ENCODE measurements at places on chromosomes 11 and 22.

DNA sequence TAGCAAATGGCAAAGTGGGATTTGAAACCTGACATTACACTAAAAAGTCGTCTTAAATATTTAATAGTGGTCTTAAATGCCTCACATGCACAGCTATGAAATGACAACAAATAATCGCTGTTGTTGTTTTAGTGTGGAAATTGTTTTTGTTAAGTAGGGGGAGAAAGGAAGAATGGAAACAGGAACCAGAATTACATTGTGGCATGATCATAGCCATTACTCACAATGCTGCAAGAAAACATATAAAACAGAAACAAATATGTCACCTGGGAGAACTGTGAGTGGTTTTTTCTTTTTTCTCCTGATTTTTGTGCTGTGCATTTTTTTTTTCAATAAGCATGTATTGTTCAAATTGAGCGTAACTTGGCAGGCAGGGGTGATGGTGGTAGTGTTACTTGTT, 22.9 kb downstream of the FAM76B start:
- DNase-seq: no peak

- no peak for DNase-seq
Measured at GRCh38 chr22:26822313-26822712, 164.9 kb downstream of the MIAT start.

DNA sequence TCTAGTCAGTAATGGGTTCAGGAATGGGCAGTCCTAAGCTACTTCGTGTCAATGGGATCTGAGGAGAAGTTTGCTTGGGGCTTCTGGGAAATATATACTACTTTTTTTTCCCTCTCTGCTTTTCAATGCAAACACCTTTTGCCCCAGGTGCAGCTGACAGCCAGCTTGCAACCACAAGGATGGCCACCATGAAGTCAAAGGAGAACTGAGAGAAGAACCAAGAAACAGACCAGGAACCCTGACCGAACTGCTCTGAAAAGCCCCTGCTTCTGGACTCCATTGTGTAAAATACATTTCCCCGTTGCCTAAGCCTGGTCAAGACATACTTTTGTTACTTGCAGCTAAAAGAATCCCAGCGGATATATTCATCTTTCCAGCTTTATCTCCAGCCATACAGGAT, 20.1 kb upstream of the CD44 start:
- no peak for DNase-seq

GRCh38 chr11:46489656-46490560, 98.3 kb upstream of the CHRM4 start:
- no peak for DNase-seq

DNA sequence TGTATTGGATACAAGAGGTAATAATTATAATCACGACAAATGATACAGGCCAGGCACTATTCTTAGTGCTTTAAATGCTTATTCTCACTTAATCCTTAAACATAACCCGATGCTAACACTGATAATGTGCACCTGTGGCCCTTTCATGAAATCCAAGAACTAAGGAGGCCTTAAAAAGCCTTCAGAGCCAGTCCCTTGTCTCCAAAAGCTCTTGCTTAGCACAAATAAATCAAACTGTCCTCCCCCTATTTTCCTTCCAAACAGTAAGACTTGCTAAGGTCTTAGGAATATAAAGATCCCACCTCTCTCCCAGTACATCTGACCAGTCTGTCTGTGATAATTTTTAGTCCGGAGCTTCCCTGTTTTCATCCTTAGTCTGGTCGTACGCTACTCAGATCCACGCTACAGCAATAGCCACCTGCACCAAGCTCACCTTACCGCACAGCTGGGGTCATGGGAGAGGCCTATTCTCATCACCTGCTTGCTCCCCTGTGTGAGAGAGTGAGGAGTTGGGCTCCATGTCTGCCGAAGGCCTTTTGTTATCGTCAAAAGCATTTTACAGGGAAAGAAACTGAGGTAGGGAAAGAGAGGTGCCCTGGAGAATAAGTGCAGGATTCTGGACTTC, 16.9 kb downstream of the FXYD6 start:
- no peak for DNase-seq

- DNase-seq: no peak
Measured at GRCh38 chr11:117094776-117095175, 3.5 kb downstream of the SIK3 start.

GRCh38 chr22:44755417-44755816, 3.0 kb downstream of the ARHGAP8 start:
- DNase-seq: no peak

DNA sequence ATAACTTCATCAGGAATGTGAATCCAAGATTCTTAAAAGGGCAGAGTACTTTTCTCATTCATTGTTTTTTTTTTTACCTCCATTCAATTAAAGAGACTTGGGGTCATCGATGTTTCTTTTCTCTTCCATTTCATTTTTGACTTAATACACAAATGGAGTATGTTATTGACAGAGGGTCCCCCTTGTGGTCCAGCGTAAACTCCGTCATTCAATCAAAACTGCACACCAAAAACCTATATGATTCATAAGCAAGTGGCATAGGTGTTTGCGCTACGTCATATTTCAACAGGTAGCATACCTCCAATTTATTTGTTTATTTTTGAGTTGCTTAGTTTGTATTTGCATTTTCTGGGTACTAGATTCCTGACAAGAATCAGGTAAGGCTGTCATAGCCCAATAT, 12.7 kb upstream of the FOLH1 start:
- no peak for DNase-seq

- DNase-seq: no peak
Measured at GRCh38 chr22:38901111-38901641, 29.2 kb upstream of the CBX6 start.

DNA sequence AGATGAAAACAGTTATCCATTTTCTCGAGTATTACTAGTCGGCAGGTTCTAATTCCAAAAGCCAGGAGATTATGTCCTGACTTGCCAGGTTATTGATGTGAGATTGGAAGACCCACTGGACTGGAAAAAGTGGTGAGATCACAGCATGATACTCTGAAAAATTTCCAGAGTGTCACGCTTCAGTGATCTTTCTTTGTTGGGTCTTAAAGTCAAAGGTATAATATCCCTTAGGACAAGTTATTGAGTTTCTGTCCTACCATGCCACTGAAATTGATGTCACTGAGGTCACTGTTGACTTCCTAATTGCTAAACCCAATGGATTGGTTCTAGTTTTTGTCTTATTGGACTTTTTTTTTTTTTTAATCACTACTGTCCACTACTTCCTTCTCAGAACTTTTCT, 104.5 kb upstream of the GRAMD1B start:
- no peak for DNase-seq

DNA sequence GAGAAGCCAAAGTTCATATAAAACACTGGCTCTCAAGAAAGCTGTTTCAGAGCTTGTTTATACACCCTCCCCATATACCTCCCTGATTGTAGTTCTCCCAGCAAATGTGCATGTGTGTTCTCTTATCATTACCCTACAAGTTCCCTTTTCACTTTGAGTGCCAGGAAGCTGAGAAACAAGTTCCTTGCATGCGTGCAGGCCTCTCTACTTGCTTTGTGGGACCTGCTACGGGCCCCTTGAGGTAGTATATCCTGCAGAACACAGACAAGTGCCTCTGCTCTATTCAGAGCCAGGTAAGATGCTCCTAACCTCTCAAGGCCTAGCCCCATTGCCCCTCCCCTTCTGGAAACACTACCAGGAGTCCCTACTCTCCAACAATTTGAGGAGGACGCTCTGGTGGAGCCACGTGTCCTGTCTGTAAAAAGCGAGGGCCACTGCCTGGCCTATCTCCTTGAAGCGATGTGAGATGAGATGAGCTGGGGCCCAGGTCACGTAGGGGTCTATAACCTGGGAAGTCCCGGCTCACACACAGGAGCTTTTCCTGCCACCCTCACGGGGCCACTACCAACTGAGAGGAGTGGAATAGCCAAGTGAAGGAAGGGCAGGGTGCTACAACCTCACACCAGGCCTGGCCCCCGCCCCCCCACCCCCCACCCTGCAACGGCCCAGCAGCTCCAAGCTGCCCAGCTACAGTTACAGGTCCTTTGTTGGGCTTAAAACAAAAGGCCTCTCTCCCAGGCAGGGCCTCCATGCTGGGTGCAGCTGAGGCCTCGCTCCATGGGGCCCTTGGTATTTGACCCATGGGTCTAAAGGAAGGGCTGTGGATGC, 2.6 kb upstream of the ATP5MGL start:
- DNase-seq: no peak

DNA sequence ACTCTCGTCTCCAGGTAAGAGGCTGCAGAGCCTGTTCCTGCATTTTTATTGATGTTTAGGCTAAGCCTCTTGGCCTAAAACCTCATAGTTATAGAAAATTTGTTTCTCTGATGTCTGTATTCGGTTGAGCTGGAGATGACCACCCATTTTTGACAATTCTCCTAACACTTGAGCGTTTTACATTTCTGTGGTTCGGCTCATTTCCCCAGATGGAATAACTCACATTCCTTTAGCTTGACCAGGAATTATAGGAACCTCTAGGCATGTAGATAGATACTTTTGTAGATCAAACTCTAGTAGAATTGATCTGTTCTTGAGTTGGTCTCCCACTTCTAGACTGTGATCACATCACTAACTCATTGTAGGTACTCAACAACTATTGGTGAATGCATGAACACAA, 172.6 kb upstream of the CADM1 start:
- DNase-seq: no peak

DNA sequence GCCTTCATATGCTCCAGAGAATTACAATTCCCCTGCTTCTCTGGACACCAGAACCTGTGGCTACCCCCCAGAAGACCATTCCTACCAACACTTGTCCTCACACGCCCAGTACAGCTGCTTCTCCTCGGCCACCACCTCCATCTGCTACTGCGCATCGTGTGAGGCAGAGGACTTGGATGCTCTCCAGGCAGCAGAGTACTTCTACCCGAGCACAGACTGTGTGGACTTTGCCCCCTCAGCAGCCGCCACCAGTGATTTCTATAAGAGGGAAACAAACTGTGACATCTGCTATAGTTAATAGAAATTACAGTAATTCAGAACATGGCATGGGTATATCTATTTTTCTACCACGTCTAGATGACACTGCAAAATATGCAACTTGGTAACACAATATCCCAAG, 9.8 kb downstream of the POU2AF3 start:
- peak; percentile 88 for DNase-seq

- DNase-seq: no peak
Measured at GRCh38 chr11:26700574-26701235, 21.2 kb downstream of the SLC5A12 start.

DNA sequence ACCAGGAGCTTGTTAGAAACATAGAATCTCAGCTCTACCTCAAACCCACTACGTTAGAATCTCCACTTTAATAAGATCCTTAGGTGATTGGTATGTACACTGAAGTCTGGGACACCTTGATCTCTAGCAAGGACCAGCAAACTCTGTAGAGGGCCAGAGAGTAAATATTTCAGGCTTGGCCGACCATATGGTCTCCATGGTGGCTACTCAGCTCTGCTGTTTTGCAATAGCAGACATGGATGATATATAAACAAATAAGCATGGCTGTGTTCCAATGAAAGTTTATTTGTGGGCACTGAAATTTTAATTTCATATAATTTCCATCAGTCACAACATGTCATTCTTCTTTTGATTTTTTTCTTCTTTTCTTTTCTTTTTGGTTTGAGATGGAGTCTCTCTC, 23.9 kb downstream of the UBASH3B start:
- DNase-seq: no peak

DNA sequence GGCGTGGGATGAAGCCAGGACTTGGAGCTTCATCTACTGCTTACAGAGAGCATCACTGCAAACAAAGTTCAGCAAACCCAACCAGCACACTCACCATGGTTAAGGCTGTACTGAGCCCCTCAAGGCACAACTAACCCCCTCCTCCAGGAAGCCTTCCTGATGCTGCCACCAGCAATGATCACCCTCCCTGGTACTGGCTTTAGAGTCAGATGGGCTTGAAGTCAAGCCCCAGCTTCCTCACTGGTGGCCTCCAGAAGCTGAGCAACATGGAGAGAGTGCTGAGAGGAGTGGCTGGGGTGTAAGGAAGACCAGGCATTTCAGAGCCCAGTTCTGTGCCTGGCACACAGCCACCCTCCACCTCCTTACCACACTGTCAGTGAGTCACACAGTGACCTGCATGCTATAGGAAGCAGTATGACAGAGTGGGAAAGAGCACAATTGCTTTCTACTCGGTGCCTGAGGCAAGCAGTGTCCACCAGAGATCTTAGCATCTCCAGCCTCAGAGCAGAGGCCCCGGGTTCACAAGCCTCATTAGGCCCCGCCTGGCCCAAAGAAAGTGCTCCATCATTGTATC, 24.7 kb upstream of the BAIAP2L2 start:
- no peak for DNase-seq

DNA sequence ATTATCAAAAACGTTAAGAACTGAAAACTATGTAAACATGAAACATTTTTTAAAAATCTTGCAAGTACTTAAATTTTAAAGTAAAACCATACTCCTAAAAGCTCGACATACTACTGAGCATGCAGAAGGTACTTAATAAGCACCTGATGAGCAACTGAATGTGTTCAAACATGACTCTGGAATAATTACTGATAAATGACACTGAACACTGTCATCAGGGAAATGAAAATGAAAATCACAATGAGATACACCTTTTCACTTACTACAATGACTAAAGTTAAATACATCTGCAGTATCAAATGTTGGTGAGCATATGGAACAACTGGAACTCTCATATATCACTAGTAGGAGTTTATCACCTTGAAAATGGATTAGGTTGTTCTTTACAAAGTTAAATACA, 65.2 kb downstream of the PICALM start:
- no peak for DNase-seq

DNA sequence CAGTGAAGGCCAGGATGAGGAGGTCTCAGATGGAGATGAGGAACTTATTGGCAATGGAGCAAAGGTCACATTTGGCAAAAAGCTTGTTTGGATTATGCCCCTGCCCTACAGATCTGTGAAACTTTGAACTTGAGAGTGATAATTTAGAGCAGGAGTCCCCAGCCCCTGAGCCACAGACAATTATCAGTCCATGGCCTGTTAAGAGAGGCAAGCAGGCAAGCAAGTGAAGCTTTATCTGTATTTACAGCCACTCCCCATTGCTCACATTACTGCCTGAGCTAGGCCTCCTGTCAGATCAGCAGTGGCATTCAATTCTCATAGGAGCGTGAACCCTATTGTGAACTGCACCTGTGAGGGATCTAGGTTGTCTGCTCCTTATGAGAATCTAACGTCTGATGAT, 1076.9 kb upstream of the TENM4 start:
- DNase-seq: no peak

DNA sequence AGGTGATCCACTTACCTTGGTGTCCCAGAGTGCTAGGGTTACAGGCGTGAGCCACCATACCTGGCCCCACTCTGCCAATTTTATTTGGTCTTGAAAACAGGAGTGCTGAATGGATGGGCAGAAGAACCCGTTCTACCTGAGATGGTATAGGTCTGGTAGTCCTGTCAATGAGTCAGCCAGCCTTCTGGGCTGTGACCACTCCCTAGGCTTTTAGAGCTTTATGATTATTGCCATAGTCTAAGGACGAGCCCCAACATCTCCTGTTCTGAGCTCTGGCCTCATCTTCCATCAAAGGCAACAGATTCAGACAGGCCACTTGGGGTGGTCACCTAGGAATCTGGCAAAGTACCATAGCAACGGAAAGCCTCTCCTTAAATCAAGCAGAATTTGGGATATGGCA, 11.5 kb downstream of the ZDHHC5 start:
- no peak for DNase-seq

GRCh38 chr11:88414981-88415413, 77.5 kb upstream of the CTSC start:
- DNase-seq: no peak
